NCI-H2171 (cell line): ENCODE measurements at places on chromosomes 1 and 21.

GRCh38 chr1:24743404-24744211 lies 1.6 kb upstream of the CLIC4 start:
- no peak for DNase-seq

DNA sequence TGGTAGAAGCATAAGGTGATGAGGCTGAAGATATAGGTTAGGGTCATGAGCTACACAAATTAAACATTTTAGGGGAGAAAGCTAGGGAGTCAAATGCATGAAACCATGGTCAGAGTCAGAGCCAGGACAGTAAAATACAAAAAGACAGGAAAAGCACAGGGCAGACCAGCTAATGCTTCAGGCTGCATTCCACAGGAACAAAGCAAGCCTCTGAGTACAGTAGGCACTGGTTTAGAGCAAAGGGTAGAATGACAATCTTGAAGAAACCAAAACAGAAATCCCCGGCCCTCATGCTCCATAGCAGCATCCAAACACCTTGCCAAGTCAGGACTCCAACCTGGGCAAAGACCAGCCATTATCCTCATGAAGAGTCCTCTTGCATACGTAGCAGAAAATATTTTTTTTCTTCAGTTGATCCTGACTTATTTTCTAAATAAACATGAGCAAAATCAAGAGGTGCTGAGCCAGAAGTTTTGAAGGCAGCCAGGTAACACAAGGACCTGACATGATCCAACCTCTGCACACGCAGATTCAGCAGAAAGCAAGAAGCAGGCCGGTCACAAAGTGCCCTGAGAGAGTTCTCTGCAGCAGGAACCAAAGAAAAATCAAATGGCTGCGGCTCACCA lies 273.1 kb downstream of the TTLL7 start:
- no peak for DNase-seq

GRCh38 chr1:237004116-237004515 lies at the start of gene MT1HL1:
Gene MT1HL1, minus strand, starts transcription at chr1:237004441. Its CDS starts 69 bp downstream, at chr1:237004372.
- no peak for DNase-seq

DNA sequence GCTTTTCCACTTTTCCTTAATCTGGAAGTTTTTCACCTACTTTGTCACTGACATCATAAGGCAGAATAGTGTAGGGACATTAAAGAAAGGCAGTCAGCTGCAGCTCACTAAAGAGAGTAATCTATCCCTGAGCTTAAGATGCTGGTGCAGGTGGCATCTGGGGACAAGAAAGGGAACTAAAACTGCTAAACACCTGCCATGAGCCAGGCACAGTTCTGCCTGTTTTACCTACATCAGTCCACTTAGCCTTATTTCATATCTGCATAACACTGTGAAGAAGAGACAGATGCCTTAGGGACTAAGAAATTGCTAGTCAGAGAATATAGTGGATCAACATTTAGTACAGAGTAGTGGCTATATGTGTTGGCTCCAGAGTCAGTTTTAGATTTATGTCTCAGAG lies 88.1 kb downstream of the GPATCH2 start:
- no peak for DNase-seq

DNA sequence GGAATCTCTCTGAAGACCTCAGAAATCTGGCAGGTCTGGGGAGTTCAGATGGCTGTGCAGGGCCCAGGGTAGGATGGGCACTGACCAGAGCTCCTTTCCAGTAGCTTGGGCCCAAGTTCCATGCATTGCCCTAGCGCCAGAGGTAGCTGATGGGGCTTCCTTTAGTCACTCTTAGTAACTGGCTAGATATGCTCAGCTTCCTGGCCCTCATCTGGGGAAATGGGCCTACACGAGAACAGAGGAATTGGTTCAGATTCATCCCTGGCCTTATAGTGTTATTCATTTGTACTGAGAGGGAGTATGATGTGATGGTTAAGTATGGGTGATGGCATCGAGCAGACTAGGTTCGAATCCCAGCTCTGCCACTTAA lies 15.5 kb upstream of the PSMB2 start:
- DNase-seq: no peak

- no peak for DNase-seq
Measured at GRCh38 chr1:116906812-116907211, 2.9 kb upstream of the PTGFRN start.

DNA sequence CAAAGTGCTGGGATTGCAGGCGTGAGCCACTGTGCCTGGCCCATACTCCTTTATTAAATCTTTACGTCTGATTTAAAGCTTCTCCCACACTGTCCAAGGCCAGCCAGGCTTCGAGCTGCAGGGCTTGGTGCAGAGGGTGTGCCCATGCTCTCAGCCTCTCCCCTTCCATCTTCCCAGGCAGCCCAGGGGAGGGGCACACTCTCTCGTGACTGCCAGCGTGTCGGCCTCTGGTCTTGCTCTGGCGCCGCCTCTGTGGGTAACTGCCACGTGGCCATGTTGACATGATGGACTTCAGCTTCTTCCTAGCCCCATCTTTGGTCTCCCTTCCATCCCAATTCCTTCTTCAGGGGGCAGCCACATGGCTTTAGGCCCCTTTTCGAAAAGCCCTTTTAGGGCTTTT lies 4.7 kb downstream of the GPR137B start:
- DNase-seq: no peak

DNA sequence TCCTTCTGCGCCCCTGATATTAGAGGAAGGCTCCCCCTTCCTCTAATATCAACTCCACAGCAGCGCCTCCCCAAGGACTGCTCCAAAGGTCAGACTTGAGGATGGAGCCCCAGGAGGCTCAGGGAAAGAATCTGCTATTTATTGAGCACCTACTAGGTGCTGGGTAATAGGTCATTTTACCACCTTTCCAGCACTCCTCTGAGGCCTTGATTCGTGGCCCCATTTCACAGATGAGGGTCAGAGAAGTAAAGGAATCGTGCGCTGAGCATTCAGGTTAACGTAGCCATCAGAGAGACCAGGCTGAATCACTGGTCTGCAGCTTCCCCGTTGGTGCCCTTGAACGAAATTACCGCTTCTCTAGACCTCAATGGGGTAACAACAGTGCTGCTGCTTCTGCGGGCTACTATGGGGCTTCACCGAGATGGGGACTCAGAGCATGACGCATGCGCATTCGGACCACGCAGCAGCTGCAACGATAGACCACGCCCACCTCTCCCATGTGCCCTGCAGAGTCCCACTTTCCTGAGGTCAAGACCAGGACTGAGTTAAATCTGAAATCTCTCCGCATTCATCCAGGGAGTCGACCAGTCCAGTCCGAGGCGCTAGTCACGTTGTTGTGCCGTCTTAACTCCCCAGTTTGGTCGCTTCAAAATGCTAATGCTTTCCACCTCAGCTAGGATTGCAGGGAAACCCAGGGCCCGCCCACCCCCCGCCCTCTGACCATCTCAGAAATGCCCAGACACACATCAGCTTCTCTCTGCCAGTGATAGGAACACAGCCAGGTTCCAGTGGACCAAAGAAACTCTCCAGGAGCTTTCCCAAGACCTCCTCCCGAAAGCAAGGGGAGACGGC lies 12.9 kb downstream of the CAMK2N1 start:
- no peak for DNase-seq

DNA sequence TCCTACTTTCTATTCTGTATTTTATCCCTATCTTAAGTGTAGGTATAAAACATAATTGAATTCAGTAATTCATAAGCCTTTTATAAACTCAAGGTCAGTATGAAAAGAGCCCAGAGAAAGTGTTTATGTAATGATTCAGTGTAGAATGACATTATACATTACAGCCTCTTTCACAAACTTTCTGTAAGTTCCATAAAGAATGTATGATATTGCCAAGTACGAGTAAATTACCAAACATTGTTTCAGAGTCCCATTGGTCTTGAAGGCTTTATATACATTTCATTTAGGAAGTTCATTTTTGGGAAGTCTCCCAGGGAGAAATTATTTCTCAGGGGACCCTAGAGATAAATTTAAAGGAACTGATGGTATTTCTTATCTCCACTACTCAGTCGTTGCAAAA lies 37.8 kb upstream of the VAMP3 start:
- DNase-seq: no peak

- DNase-seq: no peak
Measured at GRCh38 chr1:151760597-151761385, 2.5 kb downstream of the MRPL9 start.

- no peak for DNase-seq
Measured at GRCh38 chr1:2505461-2505994, 20.9 kb downstream of the PANK4 start.

GRCh38 chr1:93925206-93925605 lies 16.0 kb upstream of the GCLM start:
- DNase-seq: no peak

DNA sequence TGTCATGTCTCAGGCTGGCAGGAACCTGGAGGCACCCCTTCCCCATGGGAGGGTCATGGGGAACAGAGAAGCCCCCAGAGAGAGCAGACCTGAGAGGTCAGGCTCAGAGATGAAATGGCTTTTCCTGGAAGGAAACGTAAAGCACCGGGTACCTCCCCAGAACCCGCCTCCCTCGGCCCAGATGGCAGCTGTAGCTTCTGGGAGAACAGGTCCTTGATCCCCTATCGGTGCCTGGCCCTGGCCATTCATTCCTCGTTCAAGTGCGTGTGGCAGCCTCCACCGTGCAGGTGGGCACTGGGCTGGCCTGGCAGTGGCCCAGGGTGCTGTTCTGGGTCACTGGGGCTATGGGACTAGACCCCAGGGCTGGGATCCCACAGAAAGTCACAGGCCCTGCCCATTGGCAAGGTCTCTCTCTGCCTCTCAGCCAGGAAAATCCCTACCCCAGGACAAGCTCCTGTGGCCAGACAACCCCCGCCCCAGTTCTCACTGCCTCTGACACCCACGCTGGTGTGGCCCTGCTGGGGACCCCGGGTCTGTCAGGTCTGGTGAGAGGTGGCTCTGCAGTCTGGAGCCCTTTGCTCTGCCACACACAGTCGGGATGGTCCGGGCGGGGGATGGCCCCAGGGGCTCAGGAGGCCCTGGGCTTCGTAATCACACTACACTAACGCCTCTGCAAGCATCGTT lies 183.2 kb upstream of the VAMP3 start:
- DNase-seq: no peak

- no peak for DNase-seq
Measured at GRCh38 chr1:205716371-205717132, 33.4 kb downstream of the NUCKS1 start.

DNA sequence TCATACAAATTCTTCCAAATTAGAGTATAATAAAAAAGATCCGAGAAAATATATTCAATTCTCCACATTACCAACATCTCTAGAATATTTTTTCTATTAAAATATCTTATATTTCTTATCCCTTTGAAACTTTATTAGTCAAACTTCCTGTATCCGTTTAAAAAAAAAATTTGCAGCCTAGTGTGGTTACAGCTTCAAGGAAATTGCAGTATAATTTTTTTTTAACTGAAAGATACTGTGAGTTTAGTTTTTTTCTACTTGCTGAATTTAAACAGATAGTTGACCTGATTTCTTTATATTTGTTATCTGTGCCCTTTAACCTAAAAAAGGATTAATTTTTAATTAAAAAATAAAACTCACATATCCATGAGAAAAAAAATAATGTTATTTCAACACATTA lies 1.5 kb downstream of the RGS18 start:
- DNase-seq: no peak

DNA sequence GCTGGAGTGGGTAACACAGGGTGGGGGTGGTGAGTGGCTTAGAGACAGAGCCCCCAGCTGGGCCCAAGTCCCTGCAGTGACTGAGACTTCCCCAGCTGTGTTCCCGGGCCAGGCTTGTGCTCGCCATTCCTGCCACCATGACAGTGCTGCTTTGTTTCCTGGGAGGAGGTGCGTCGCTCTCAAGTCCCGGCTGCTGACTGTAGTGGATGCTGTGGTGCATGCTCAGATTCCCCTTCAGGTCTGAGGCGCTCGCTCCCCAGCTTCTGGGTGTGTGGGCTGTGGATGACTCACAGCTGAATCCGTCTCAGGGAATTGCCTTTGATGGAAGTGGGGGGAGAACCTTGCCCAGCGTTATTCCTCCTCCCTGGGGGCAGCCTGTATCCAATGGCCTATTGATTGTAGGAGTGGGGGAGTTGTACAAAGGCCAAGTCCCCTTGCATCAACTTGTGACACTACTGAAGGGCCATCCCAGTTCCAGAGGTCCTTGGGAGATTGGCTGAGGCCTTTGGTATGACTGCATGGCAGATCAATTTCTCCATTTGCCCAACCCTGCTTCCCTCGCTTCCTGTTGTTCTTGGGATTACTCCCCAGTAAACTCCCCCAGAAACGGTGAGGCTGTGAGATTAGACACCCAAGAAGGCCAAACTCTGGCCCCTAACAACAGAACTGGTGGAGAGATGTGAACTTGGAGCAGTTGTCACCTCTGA lies 17.8 kb upstream of the POU3F1 start:
- no peak for DNase-seq

GRCh38 chr1:115426231-115426771 lies 88.3 kb upstream of the NGF start:
- DNase-seq: no peak

DNA sequence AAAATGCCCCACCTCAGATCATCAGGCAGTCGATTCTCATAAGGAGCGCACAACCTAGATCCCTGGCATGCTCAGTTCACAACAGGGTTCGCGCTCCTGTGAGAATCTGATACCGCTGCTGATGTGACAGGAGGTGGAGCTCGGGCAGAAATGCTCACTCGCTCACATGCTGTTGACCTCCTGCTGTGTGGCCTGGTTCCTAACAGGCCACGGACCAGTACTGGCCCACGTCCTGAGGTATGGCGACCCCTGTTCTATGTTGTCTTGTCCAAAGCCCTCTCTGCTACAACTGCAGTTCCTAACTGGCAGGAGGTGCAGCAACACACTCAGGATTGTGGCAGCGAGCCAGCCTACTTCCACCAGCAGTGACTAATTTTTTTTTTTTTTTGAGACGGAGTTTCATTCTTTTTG lies 70.6 kb downstream of the CLSTN1 start:
- peak; percentile 74 for DNase-seq

- DNase-seq: no peak
Measured at GRCh38 chr1:223500560-223501425, 107.6 kb downstream of the CCDC185 start.

- DNase-seq: no peak
Measured at GRCh38 chr1:47838562-47839432, 158.4 kb downstream of the TRABD2B start.

DNA sequence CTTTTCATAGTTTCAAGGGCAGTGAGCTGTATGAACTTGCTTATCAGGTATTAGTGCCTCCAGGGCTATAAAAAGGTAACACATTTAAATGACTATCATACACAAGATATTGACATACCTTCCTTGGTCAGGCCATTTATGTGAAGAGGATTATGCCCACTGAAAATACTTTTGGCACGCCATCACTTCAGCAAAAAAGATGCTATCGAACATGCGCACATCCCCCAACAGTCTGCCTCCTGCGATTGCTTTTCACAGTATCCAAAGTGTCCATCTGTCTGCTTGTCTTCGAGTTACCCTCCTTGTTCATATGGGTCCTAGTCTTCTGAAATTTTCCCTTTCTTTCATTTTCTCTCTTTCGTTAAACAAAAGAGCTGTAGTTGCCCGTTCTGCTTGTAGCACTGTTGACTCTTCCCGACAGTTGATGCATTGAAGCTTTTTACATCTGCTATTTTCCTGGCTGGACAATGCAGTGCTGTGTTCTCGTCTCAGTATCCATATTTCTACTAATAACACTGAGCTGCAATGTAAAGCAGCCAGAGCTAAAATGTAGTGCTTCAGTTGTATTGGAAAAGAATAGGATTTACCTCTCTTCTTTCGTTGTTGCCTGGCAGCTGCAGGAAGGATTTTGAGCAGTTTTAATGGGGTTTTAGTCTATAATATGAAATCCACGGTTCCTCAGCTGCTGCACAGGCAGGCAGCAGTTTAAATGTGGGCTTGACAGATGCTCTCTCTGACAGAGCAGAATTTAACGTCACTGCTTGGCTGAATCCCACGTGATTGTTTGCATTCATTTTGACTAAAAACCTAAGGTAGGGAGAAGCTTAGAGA lies at the start of gene B3GALT2:
B3GALT2 (minus strand) TSS at position 713 of the 831 bp plus-strand sequence. CDS start 5,051 bp downstream, outside the sequence.
- DNase-seq: peak; percentile 69
